ENCODE measurements at places on chromosomes 7 and 10. TPM values are rescaled to one million over a fixed set of nuclear protein-coding genes. Genes with fewer than 3 reads are reported as not detected.

Gene TNS3
- total RNA-seq = 77.4 TPM

Gene KCNIP2
- 0.66 TPM for total RNA-seq

Gene NKX1-2
- 0.05 TPM for total RNA-seq

Gene ZNF438
- 1.6 TPM for total RNA-seq

Gene FKBP6
- total RNA-seq = not detected

Gene HOXA3
- total RNA-seq = 8.1 TPM

Gene TIAL1
- total RNA-seq = 92.5 TPM

Gene SPDYE9
- not detected for total RNA-seq

Gene ANKRD1
- 7.8 TPM for total RNA-seq

Gene EFCAB10
- 2.6 TPM for total RNA-seq

Gene NOS3
- 0.49 TPM for total RNA-seq

Gene CD36
- total RNA-seq = 0.06 TPM

Gene DRGX
- total RNA-seq = not detected

Gene HELLS
- total RNA-seq = 32.6 TPM

Gene TEX47
- not detected for total RNA-seq

Gene HABP2
- total RNA-seq = 0.09 TPM

Gene OPN1SW
- total RNA-seq = not detected

Gene GPR22
- total RNA-seq = not detected

Gene NKX2-3
- 0.07 TPM for total RNA-seq

Gene XRCC2
- total RNA-seq = 5.7 TPM

Gene WDFY4
- not detected for total RNA-seq

Gene ZP3
- 19.7 TPM for total RNA-seq

Gene GTF2IRD2
- total RNA-seq = 6.2 TPM

Gene ZNF22
- total RNA-seq = 3.2 TPM

Gene CPA4
- 6.8 TPM for total RNA-seq

Gene RNF32
- 0.87 TPM for total RNA-seq
